Right lobe of liver (tissue), 6 donors: ENCODE measurements at places on chromosomes 13 and 19.

DNA sequence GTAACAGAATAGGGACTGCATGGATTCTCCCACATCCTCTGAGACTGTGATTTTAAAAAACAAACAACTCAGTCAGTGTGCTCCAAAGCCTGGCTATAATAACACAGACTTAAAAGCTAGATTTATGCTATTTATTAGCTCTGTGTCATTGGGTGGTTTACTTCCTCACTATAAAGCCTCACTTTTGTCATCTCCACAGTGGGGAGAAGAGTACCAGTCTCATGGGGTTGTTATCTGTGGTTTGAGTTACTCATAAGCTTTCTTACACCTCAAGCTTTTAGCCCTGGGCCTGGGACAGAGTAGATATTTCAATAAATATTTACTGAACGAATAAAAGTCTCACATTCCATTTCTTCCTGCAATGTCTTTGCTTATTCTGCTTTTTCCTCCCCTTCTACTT is 5.3 kb downstream of the RNASEH2B start:
- no peak for DNase-seq

GRCh38 chr19:519449-519865 is 12.1 kb upstream of the CDC34 start:
- no peak for DNase-seq

- DNase-seq = no peak
Measured at GRCh38 chr19:3151563-3152418, 16.0 kb downstream of the GNA15 start.

DNA sequence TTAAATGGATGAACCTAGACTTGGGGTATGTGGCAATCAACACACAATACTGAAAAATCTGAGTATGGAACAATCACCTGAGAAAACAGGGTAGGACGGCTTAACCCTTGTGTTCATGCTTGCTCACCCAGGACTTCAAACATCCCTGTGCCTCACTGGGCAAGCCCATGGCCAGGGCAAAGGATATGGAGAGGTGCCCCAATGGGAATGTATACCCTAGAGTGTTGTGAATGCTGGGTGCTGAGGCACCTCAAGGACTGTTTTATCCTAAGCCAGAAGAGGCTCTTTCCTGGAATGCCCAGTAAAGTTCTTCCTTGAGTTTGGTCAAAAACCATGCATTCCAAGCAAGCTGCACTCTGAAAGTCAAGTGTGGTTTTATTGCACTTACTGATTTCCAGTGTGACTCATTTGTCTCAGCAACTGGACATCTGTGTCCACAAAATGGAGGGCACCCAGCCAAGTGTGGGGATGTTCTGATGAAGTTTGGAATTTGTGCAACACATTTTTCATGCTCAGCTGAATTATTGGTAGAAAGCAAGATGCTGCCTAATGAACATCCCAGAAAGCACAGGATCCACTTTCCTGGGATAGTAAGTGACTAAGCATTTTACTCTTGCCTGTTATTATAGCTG is 531.3 kb downstream of the RFC3 start:
- no peak for DNase-seq

DNA sequence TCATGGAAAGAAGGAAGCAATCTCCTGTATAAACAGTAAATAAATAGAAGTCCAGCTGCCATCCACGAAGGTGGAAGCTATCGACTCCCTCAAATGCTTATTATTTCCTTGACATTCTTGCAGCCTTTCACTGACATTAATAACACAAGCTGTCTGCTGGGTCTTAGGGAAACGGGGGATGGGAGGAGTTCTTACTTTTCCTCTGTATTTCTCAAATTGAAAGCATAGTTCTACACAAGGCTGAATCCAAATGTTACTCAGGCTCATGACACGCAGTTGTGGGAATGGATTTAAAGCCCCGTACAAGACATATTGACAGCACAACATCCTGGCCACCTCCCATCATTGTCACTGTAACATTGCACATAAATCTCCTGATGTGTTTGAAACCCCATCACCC is 4.0 kb downstream of the SERPINE3 start:
- no peak for DNase-seq

- no peak for DNase-seq
Measured at GRCh38 chr13:45576466-45576865, 39.1 kb downstream of the ERICH6B start.

DNA sequence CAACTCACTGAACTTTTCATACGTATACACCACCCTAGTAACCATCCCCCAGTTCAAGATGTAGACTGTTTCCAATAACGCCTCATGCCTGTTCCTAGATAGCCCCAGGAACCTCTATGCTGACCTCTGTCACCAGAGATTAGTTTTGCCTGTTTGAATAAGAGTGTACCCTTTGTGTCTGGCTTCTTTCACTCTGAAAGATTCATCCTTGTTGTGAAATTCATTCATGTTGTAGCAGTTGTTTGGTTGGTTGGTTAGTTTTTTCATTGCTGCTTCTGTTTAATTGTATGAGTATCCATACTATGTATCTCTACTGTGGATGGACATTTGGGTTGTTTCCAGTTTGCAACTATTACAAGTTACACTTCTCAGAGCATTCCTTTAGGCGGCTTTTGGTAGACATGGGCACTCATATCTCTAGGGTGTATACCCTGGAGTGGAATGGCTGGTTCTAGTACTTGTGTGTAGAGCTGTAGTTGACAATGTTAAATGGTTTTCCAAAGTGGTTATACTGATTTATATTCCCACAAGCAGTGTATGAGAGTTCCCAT is 1.6 kb downstream of the RNASEH2B start:
- no peak for DNase-seq

- DNase-seq = no peak
Measured at GRCh38 chr19:42092350-42092749, 16.4 kb downstream of the ZNF574 start.

GRCh38 chr19:6068711-6069110 is 41.6 kb downstream of the RFX2 start:
- no peak for DNase-seq

DNA sequence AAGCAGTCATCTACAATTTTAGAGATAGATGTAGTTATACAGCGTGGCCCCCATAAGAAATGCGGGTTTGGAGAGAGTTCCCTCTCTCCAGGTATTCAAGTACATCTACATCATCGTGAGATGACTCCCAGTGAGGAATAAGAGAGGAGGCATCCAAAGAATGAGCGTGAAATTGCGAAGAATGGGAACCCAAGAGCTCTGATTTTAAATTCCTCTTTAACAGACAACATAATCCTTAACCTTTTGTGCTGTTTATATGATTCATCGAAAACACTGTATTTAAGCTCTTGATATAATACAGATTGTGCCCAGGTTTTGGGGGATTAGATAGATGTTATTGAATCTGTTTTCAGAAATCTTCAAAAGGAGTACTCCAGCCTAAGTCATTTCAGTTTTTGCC is 161.5 kb downstream of the COG6 start:
- no peak for DNase-seq

DNA sequence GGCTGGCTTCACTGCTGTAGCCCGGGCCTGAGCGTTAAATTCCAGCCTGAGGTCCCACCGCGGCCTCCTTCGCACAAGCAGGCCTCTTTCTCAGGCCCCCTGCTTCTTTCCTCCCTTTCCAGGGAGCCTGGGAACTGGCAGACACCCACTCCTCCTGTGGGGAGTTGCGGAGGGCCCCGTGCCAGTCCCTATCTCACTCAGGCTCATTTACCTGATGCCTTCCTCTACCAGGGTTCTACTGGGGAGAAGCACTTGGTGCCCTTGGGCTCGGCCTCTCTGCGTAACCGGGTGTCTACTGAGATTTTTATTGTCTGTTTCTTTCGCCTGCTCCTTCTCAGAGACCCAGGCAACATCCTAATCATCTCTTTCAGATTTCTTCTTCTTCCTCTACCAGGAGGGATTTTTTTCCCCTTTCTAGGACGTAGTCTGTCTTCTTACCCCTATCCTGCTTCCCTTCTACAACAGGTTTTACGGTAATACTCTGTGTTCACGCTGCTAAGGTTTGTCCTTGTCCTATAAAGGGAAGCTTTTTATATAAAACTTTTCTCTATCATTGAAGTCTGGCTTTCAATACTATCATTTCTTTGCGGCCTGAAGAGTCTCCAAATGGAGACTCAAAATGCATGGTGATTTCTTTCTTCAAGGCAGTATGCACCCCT is 135.4 kb upstream of the GPR12 start:
- DNase-seq = no peak
